ENCODE measurements at places on chromosomes 3 and 15.

DNA sequence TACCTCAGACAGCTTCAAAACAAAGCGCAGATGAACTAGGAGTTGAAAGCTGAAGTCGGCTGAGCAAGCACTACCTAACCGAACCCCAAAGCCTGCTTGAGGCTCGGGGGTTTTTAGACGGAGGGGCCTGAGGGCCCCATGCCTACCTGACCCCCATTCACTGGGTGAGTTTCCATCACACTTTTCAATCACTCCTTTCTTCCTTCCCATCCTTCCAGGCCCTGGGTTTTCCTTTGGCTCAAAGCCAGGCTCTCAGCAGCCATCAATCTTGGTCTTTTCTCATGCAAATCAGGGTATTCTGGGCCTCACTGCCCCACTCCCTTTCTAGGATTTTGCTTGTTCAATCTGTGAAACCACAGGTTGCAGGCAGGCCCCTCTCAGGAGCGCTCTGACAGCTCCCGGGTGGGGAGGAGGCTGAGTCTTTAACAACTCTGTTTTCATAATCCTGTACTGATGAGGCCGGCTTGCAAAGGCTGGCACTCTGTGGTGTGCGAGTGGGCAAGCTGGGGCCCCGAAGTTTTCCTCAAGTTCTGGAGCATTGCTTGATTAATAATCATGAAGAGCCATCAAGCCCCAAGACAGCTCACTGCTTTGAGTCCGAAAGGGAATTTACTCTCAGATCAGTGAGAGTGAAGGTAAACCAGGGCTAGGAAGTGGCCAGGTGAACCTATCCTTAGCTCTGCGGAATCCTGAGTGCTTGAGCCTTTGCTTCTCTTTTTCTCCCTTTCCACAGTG, 97.6 kb downstream of the FRMD4B start:
- no peak for DNase-seq

DNA sequence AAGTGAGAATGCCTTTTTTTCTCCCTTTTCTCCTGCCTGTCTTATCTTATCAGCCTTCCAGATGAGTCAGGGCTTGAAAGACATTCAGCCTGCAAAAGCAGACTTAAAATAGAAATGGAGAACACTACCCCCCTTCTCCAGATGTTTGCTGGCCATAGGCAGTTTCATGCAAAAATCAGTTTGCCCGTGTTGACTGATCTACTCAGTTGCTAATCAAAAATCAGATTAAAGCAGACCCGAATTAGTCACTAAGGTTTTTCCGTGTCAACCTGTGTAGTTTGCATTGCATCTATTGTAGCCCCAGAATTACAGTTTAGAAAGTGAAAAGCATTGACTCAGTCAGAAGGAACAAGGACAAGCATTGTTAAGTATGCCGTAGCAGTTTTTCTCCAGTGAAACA, 56.2 kb downstream of the IL5RA start:
- DNase-seq, result no peak

- no peak for DNase-seq
Observed at GRCh38 chr3:66985336-66985920, 12.7 kb upstream of the KBTBD8 start.

- no peak for DNase-seq
Observed at GRCh38 chr3:193963808-193964516, 172.0 kb upstream of the HES1 start.

DNA sequence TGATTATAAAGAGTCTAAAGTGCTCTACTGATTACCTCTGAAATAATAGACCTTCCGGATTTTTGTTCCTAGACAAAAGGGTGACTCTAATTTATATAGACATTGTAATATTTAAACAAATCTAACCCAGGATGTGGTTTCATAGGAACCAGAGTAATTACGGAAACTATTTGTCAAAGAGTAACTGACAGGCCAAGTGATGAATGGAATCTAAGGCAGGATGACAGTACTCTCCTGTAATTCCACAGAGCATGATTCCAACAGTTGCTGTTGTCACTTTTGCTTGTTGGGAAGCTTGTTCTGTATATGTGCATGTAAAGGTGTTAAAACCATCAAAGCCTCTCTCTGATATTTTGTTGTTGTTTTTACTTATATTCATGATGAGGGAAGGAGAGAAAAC, 1141.0 kb downstream of the IGSF11 start:
- no peak for DNase-seq

DNA sequence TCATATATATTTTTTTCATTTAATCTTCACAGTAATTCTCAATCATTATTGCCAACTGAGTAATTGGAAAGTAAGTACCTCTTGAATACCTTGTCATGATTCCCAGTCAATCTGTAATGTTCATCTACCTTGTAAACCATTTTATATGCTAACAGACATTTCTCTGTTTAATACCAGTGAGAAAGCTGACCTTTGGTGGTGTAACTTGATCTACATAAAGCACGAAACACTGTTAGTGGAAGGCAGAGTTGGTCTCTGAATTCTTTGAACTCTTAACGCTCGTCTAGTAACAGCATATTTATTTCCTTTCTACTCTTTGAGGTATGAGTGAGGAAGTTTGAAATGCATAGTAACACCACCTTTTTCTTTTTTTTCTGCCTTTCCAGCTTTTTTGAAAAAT, 59.5 kb downstream of the SLC25A26 start:
- no peak for DNase-seq

- no peak for DNase-seq
Observed at GRCh38 chr3:177484926-177485325, 287.6 kb upstream of the TBL1XR1 start.

GRCh38 chr15:50250760-50251394, 14.6 kb downstream of the HDC start:
- no peak for DNase-seq

DNA sequence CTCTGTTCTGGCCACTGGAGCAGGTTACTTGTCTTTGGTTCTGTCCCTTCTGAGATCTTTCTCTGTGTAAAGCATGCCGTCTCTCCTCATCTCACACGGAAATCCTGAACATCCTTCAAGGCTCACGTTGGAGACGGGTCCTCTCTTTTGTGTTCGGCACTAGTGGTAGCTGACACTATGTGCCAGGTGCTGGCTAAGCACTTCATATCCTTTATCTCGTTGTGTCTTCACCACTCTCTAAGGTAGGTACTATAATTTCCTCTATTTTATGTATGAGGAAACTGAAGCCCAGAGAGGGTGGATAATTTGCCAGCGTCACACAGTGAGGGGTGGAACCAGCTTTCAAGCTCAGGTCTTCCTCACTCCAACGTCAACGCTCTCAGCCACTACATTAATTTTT, 1.2 kb downstream of the IFT122 start:
- DNase-seq, result no peak

DNA sequence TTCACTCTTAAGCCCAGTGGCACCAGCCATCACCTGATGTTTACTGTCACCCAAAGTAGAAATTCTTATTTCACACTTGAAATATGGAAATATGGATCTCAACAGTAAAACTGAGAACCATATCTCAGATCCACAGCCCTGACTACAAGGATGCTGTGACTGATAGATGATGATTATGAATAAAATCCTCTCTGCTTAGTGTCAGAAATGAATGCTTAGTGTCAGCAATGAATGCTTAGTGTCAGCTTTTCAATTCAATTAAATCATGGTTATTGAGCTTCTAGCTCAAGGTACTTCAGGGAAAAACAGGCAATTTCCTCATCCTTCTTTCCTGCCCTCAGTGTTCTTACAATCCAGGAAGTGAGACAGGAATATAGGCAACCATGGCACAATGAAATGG, 392.3 kb downstream of the LSAMP start:
- no peak for DNase-seq

DNA sequence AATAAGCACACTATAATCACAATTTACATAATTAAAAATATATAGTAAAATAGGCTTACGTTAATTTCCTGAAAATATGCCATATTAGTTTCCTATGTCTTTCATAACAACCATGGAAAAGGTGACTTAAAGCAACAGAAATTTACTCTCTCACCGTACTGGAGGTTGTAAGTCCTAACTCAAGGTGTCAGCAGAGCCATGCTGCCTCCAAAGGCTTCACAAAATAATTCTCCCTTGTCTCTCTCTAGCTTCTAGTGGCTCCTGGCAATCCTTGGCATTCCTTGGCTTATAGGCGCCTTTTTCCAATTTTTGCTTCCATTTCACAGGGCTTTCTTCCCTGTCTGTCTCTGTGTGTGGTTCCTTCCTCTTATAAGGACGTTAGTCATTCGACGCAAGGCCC, 7.6 kb downstream of the SI start:
- DNase-seq, result no peak

DNA sequence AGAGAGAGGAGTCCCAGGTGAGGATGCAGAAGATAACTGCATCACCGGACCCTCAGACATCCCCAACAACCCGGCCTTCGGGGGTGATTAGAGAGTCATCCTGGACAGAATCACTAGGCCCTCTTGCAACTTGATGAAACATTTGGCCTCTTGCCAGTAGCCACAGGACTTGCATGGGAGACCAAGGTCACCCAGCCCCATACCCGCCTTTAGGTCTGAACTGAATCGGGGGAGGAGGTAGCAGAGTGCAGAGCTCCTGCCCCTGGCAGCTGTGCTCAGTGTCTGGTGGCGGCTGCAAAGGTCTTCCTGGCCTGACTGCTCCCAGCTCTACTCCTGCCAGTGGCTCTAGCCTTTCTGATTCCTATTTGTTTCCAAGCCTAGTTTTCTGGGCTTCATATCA, 12.4 kb downstream of the PIF1 start:
- no peak for DNase-seq

- no peak for DNase-seq
Observed at GRCh38 chr3:136778865-136779264, 26.7 kb upstream of the STAG1 start.

DNA sequence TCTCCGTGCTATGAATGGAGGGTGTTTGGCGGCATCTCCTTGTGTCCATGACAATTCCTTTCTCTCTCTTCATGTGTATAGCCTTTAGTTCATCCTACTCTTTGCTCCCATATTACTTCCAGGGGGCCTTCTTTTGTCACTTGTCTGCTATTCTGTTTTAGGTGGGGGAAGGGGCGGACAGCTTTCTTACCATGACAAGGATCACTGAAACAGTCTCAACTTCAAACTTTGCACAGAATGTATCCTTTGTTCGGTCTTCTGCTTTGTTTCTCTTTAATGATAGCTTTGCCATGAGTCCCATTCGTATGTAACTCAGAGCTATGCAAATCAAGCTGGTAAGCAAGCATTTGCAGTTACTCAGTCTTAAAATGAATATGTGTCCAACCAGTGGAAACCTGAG, 294.2 kb downstream of the TIGIT start:
- no peak for DNase-seq

GRCh38 chr3:76859596-76859995, 180.3 kb upstream of the ROBO2 start:
- DNase-seq, result no peak

GRCh38 chr15:39468828-39469227, 112.1 kb upstream of the THBS1 start:
- no peak for DNase-seq

DNA sequence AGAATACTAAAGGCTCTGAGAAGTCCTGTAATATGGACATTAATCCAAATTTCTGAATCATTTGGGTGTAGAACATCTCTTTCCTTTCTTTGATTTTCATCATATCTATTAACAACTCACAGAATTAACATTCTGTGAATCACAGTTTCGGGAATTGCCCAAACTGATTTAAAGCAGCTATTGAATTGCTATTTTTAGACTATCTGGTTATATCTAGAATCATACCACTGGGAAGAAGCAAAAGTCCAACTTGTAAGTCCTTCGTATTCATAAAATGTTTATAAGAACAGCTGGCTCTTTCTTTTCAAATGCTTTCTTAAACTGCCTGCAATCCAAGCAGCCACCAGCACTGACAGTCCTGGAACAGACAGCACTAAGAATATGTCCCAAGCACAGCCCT, 733.0 kb downstream of the NTRK3 start:
- no peak for DNase-seq

GRCh38 chr3:136783708-136784191, 31.6 kb upstream of the STAG1 start:
- DNase-seq, result no peak

GRCh38 chr3:194249323-194250097, 101.6 kb downstream of the CPN2 start:
- no peak for DNase-seq

GRCh38 chr3:109241459-109242186, 74.7 kb downstream of the DPPA2 start:
- no peak for DNase-seq

DNA sequence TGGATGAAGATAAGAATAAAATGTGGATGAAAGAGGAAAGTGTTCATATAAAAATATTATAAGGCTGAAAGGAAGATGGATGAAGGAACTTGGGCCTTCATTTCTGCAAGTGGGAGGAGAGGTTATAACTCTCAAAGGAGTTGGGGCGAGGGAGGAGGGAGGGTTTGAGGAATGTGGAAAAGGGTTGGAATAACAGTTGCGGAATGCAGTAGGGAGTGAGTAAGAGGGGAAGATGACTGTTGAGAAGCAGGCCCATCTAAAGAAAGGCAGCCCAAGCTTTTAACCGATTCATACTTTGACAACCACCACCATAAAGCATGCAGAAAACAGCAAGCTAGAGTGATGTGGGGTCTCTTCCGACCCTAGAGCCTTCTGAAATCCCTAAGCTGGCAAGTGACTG, 8.3 kb upstream of the TM4SF4 start:
- DNase-seq, result no peak

- DNase-seq, result no peak
Observed at GRCh38 chr3:60979461-60980341, 271.6 kb downstream of the FHIT start.

GRCh38 chr3:38038447-38038911, 529 bp upstream of the DLEC1 start:
- no peak for DNase-seq

DNA sequence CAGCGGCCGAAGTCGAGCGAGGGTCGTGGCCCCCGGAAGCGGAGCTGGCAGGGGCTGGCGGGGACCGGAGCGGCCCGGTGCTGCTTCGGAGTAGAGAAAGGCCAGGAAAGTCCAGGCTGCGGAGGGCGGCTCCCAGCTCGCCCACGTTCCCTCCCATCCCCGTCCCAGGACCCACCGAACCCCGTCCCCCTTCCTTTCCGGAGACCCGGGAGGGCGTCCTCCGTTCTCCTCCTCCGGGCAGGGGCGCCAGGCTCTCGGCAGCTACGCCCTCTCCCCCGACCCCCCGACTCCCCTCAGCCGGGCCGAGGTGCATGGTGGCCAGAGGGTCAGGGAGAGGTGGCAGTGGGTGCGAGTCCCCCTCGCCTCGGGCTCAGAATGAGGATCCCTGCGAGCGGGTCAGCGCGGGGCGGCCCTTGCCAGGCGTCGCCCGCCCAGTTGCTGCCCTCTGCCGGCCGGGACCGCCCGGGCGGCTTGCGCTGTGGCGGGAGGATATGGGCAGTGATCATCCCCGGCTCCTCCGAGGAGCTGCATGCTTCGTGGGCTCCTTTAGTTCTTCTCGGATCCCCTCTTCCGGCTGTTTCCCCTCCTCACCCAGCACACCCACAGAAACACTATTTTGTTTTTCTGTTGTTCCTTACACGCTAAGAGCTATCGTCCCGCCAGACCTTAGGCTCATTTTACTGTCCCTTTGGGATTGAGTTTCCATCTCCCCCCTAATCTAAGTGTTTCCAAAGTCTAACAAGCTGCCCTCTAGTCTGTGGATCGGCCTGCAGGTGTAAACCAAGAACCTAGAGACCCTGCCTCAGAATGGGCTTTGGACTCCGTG, 744 bp upstream of the ALDH1A2 start:
- DNase-seq, result no peak

- DNase-seq, result no peak
Observed at GRCh38 chr3:110579840-110580550, 491.6 kb upstream of the NECTIN3 start.

GRCh38 chr3:69248436-69248835, 126.0 kb upstream of the LMOD3 start:
- no peak for DNase-seq

Measured in NCI-H446 treated with DMSO at 0.1 percent for 48 hours (cell line).